ENCODE measurements at places on chromosomes 2 and 18.

DNA sequence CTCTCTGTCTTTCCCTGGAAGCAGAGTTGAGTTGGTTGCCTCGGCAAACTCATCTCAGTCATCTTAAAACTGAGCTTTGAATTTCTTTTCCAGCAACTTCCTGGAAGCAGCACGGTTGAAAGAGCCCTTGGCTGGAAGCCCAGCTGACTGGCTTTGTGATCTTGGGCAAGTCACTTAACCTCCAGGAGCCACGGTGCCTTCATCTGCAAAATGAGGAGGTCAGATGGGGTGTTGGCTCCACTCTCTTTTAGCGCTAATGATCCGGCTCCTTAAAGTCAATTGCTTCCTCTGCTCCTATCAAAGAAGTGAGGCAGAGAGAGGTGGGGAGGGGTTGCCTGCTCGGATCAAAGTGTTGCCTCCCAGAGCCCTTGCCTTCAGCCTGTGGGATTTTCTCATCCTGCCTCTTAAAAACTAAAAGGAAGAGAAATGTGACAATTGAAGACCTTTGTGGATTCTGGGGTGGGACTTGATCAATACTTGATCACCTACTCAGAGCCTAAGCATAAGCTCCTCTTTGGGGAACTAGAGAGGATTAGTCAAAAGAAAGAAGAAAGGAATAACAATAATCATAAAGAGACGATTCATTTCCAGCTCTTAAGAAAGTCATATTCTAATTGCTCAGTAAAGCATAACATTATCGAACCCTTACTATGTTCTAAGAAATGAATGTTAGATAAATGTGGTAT lies 86.6 kb downstream of the MYCN start:
- DNase-seq = no peak

DNA sequence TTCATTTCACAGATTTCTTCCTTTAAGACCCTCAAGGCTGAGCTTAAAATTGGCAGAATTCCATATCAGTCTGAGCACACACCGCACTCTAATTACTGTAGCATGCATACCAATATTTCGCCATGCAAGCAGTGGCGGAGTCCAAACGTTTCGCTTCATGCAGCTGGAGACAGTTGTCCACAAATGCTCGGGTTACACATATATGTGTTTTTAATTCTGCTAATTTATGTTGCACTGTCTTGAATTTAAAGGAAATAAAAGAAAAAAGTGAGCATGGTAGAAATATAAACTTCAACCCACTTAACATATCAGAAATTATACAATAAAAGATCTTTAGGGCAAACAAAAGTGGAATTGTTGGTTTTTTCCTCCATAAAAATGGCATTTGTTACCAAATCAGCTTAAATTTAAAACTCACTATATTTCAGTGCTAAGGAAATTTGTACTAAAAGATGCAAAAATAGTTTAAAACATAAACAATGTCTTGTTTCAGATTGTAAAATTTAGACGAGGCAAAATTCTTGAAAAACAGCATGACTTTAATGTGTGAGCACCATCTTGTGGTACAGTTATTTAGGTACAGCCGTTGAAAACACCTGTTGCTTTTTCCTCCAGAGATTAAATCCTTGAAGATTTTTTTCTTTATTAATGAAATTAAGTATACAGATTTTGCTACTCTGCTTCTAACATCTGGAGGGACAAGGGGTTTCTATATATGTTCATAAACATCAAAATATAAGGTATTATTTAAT lies 24.1 kb upstream of the KANSL1L start:
- DNase-seq = peak; percentile 35

GRCh38 chr2:86577817-86578456 lies 14.7 kb upstream of the CHMP3 start:
- DNase-seq = no peak

DNA sequence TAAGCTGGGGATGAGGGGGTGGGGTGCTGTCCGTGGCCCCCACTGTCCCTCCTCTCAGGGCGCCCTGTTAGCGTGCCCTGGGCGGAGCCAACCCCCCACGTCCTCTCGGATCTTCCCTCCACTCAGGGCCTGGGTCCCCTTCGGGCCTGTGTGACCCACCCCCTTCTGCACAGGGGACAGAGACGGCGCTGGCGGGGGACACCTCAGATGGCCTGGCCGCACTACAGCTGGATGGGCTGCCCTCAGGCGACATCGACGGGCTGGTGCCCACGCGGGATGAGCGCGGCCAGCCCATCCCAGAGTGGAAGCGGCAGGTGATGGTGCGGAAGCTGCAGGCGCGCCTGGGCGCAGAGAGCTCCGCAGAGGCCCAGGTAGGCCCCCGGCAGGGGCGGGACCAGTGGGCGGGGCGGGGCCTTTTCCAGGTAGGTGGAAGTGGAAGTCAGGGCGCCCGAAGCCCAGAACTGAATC lies 9.9 kb upstream of the KLHL30 start:
- DNase-seq = no peak

DNA sequence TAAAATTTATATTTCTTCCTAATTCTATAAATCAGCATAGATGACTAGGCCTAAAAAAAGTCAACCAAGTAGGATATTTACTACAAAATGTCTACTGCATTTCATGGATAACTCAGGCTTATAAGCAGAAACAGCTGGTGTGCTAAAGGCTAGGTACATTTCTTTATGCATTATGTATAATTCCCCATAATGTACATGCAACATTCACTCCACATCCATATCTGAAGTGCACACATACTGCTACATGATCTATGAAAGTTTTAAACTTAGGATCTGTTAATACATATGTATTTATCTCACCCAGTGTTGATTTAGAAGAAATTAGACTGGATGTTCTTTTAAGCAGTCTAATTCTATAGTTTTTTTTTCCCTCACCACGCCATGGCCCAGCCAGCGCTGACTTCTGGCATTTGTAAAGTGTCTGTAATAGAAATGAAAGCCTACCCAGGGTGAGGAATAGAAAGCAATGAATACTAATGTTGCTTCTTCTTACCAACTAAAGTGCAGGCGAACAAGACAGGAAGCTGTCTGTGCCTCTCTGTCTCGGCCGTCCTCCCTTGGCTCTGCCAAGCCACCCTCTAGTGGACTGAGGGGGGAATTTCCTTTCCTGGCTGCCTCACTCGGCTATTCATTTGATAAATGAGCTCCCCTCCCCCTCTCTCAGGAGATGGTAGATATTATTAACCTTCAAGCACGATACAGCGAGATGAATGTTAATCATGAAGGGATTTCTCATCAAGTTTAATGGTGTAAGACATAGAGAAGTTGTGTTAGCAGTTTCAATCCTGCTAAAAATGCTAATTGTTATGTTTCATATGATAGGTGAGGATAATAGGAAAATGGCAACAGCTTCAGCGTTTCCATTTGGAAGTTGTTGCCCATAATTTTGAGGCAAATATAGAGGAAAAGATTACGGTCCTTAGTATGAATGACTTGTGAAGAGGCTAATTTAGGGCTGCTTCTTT lies 384.5 kb downstream of the MTX2 start:
- peak; percentile 55 for DNase-seq

- no peak for DNase-seq
Observed at GRCh38 chr2:113304702-113305101, 26.0 kb upstream of the PAX8 start.

DNA sequence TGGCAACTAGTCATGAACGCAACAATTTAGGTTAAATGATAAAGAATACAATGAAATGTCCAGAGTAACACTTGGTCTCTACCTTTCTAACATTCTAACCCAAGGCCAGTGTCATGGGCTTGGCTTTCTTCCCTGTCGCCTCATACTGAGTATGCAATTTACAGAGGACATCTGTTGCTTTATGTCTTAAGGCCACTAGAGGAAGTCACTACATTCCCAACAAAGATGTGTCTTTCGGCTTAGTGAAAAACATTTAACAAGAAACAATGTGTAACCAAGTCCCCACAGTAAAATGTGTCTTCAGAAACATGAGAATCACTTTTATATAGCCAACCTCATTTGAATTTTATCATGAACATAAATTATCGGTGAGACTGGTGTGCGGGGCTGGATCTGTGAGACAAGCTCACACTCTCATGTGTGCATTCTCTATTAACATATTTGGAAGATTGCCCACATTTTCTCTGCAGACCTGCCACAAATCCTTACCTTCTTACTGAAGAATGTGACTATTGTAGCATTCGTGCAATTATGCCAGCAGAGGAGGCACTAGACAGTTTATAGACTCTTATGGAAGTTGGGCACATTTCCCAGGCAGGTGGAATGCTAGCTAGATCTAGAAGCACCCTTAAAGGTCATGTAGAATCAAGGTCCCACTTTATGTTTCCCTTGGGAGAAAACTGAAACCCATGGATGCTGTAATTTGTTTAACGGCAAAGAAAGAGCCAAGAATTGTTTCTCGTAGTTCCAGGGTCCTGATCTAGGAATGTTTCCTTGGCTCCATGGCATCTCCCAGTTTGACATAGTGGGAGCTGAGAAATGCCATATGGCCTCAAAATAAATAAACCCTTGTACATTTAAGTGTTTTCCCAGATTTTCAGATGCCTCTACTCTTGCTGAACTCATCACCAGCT lies 101.8 kb downstream of the CD226 start:
- peak; percentile 28 for DNase-seq

- no peak for DNase-seq
Observed at GRCh38 chr18:51980101-51980500, 359.9 kb upstream of the DCC start.

DNA sequence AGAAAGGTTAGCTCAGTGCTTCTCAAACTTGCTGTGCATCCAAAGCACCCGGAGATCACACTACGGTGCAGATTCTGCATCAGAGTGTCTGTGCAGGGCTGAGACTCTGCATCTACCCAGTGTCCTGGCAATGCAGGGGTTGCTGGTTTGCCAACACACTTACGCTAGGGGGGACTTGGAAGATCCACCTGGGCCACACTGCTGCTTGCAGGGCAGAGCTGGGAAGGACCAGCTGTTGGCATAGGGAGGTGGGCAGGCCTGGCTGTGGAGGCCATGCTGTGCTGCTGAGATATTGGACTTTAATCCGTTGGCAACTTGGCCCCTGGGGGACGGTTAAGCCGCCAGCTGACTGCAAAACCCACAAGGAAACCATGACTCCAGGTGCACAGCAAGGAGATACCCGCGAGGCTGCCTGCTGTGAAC lies 397.6 kb upstream of the HS6ST1 start:
- DNase-seq = no peak

DNA sequence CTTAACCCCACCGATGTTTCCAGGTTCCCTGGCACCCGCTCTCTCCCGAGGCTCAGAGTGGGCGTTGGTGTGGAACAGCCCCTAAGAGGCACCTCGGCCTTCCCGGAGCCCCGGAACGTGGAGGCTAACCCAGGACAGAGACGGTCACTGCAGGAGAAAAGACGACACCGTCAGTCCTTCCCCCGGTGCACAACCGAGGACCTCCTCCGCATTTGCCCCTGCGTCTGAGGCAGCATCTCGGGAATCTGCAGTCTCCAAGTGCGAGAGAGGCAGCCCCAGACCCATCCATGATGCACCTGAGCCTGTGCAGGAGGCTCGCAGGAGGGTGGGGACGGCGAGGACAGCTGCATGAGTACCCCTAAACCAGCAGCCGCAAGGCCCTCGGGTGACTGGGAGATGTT lies 204.9 kb upstream of the SALL3 start:
- DNase-seq = no peak
